Activated T-helper 1 cell treated with Interleukin-2 at 50 U/mL for 16 hours (primary cell): ENCODE measurements at places on chromosomes 4 and X.

GRCh38 chr4:7031558-7032449, 11.4 kb upstream of the TADA2B start:
- DNase-seq: no peak

- DNase-seq: no peak
These were observed 58.2 kb upstream of the GPC4 start for GRCh38 chrX:133473451-133473850.

DNA sequence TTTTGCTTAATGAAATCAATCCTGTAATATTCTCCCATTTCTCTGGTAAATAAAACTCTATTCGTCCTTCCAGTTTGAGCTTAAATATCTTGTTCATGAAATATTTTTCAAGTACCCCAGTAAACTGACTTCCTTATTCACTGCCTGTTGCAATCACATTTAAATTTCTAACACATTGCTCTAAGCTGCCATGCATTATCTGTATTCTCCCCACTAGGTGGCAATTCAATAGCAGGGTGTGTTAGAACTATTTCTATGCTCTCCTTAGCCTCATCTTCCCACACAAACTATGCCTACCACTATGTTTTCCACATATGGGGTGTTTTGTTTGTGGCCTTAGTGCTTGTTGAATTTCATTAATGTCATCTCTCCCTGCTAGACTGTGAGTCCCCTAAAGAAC, 377.1 kb upstream of the HS3ST1 start:
- no peak for DNase-seq

GRCh38 chrX:19535476-19535875, 20.2 kb upstream of the MAP3K15 start:
- DNase-seq: no peak

DNA sequence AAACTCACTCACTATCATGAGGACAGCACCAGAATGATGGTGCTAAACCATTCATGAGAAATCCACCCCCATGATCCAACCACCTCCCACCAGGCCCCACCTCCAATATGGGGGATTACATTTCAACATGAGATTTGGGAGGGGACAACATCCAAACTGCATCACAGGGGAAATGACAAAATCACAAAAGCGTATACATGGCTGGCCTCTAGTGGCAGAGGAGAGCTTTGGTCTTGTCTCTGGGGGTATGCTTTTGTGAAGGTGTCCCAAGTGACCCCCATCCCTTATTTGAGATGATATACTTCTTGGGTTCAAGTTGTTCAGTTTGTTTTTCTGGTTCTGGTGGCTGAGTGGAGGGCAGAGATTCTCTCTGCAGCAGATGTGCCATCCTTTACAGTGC, 8.5 kb upstream of the SETD7 start:
- no peak for DNase-seq

DNA sequence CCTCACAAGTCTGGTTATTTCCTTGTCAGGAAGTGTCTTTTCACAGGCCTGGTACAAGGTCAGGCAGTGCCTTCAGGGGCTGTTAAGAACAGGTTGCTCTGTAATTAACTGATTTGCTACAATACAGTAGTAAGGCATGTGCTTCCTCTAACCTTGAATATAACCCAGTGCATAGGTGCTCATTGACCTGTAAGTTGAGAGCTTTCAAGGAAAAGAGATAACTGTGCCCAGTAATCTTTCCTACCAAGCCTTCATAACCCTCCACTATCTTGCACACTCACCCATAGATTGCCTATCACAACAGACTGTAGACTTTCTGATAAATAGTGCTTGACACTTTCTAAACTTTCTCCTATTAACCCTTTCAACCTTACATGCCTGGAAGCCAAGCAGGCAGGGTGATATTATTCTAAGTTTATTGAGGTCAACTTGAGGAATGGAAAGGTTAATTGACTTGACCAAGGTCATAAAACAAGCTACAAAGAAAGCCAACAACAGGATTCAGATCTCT, 148.1 kb downstream of the PPARGC1A start:
- DNase-seq: no peak

- no peak for DNase-seq
These were observed 124.7 kb downstream of the CAMK2D start for GRCh38 chr4:113636877-113637276.
